ENCODE measurements at places on chromosomes 1 and 21.

GRCh38 chr1:7372477-7373120 is 398.5 kb upstream of the VAMP3 start:
- DNase-seq = no peak

GRCh38 chr1:242828828-242829227 is 304.3 kb upstream of the PLD5 start:
- DNase-seq = no peak

DNA sequence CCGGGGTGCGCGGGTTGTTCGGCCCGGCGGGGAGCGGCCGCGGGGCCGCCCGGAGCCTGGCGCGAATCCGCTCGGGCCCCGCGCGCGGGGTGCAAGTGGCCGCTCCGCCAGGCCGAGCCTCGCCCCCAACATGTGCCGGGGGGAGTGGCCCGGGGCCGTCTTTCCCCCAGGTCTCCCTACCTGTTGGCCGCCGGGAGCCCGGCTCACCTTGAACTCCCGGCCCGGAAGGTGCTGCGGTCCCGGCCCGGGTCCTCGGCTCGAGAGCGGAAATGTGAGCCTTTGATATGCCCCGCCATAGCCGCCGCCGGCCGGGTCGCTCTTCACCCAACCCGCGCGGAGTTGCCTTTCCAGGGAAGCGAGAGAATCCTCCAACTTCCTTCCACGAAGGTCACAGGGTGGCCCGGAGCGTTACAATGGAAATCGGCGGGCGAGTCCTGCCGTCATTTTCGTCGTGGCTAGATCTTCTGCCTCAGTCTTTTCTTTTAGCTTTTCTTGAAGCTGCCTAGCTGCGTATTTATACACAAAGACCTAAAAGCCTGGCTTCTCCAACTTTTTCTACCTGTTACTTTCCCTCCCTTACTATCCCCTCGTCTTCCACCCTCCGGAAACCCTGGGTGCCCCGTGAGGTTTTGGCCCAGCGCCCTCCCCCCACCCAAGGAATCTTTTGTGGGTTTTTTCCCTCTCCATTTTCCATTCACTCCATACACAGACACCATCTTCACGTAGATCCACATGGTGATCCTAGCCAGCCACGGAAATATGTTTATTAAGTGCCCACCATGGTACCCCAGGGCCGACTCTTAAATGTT is 867 bp downstream of the PTGFRN start:
- DNase-seq = peak; percentile 25

GRCh38 chr1:185821612-185822385 is 87.6 kb downstream of the HMCN1 start:
- DNase-seq = no peak

GRCh38 chr1:154884869-154885701 is 15.0 kb upstream of the KCNN3 start:
- DNase-seq = no peak

DNA sequence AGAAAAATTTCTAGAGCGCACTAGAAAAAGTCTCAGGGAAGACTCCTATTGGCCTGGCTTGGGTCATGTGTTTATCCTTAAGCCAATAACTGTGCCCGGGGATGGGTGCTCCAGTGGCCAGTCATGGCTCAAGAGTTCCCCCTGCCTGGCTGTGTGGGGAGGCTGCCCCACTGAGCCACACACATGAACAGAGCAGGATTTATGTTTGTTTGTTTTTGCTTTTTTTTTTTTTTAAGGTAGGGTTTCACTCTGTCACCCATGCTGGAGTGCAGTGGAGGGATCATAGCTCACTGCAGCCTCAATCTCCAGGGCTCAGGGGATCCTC is 21.8 kb downstream of the EDN2 start:
- no peak for DNase-seq

GRCh38 chr1:25590096-25590824 is 26.3 kb upstream of the MAN1C1 start:
- no peak for DNase-seq
